Jurkat, Clone E6-1 (cell line): ENCODE measurements at places on chromosomes 5 and 9.

- DNase-seq, result peak; percentile 35
Measured at GRCh38 chr5:114435220-114435481, 73.3 kb downstream of the KCNN2 start.

DNA sequence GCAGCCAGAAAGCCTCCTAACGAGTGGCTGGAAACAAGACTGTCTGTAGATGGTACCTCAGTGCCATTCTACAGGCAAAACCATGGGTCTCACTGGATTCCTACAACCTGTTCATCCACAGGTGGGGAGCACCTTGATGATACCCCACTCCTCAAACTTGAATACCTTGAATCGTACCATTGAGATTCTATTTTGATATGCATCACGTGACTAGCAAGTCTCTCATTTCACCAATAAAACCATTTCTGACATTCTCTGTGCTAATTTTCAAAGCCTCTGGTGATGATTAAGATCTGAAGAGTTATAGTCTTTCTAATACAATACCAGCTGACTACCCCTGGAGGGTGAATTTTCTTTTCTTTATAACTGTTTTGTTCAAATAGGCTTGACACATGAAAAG, 188.9 kb downstream of the ADAMTS12 start:
- no peak for DNase-seq

GRCh38 chr9:73007966-73008672, 55.3 kb upstream of the ALDH1A1 start:
- DNase-seq, result peak; percentile 31

- DNase-seq, result no peak
Measured at GRCh38 chr9:85536076-85536475, 205.7 kb downstream of the AGTPBP1 start.

GRCh38 chr5:168865968-168866367, 286.8 kb upstream of the PANK3 start:
- DNase-seq, result no peak

DNA sequence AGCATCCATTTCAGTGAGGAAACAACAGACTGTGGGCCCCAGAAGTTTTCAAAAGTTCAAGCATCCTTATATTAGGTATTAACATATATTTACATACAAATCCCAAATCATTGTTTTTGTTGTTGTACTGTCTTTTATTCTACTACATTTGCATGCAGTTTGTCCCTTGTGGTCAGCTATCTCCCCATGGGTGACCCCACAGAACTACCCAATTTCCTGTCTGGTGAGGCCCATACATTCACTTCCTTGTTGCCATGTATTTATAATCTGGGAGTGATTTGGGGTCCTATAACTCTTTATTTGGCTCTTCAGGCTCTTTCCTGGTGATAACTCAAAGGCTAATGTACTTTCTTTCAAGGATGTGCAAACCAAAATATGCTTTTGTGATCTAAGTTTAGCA, 3.3 kb upstream of the CD180 start:
- no peak for DNase-seq
